ENCODE measurements at places on chromosomes 1 and 21.

DNA sequence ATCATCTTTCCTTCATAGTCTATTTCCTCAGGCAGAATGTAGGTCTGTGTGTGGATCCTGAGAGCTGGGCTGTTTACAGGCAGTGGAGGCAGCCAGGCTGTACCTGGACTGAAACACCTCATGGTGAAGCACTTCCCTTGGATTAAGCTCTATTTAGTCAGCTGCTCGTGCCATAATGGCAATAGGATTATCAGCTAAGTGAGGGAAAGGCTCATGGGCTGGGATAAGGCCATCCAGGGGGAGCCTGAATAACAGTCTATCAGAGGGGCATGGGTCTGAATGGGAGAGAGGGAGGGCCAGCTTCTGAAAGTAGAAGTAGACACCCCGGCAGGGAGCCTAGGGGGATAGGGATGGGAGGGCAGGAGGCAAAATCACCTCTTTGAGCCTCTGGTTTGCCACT is 8.3 kb downstream of the RNASEL start:
- no peak for DNase-seq

DNA sequence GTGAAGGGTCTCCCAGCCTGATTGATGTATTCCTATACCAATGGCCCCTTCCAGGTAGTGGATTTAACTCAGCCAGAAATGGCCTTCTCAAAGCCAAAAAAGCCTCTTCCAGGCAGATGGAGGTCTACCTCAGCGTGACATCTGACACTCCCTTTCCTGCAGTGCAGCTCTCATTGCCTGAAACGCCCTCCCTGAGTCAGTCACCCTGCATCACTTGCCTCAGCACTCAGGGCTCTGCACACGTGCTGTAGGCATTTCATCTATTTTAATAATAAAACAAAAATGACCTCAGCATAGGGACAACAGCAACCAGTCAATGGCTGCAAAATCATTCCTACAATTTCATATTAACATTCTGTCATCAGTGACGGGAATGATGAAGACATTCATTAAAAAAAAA is 64.4 kb upstream of the GJA5 start:
- no peak for DNase-seq

GRCh38 chr1:18798946-18799345 is 60.5 kb downstream of the TAS1R2 start:
- DNase-seq = no peak

- DNase-seq = no peak
These were observed 46.2 kb upstream of the KCNE1 start for GRCh38 chr21:34558166-34558565.

GRCh38 chr1:93080179-93080823 is 1.2 kb downstream of the MTF2 start:
- DNase-seq = no peak
